ENCODE measurements at places on chromosomes 4 and X.
A peak's percentile ranks its signal among the peaks of the same experiment; 100 is the strongest.

DNA sequence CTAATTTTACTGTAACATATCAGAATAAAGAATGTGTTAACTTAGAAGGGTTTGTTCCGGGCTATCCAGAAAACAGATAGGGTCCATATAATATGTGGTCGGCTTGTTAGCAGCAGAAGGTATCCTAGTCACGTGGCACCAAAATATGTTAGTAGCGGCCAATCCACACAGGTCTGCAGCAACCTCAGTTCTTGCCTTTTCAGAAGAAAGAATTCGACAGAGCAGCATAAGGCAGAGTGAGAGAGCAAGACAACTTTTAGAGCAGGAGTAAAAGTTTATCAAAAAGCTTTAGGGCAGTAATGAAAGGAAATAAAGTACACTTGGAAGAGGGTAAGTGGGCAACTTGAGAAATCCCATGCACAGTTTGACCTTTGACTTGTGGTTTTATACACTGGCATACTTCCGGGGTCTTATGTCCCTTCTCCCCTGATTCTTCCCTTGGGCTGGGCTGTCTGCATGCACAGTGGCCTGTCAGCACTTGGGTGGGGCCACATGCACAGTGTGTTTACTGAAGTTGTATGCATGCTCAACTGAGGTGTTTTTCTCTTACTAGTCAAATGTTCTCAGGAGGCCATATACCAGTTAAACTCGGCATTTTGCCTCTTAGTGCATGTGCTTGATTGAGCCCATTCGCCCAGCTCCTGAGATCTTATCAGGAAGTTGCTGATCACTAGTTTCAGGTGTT is 37.0 kb upstream of the ABCG2 start:
- DNase-seq, result no peak

GRCh38 chrX:30654989-30655607 is 1.9 kb downstream of the GK start:
- no peak for DNase-seq

- no peak for DNase-seq
Observed at GRCh38 chrX:36334572-36334971, 415.0 kb downstream of the CFAP47 start.

GRCh38 chrX:41293269-41293668 is 40.7 kb upstream of the DDX3X start:
- DNase-seq, result no peak

DNA sequence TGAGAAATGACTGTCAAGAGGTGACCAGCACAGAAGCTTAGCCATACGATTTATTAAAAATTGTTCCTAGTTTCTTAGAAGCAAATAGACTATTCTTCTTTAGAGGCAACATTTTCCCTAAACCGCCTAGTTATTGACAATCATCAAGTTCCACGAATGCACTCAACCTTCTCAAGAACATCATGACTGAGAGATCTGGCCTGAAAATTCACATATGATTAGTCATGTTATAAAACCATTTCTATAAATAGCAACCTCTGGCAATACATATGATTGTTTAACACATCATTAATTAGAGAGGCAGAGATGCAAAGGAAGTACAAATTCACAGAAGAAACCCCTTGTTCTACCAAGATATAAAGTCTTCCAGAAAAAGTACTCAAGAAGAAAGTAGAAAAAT is 6.7 kb downstream of the NUP62CL start:
- DNase-seq, result no peak

DNA sequence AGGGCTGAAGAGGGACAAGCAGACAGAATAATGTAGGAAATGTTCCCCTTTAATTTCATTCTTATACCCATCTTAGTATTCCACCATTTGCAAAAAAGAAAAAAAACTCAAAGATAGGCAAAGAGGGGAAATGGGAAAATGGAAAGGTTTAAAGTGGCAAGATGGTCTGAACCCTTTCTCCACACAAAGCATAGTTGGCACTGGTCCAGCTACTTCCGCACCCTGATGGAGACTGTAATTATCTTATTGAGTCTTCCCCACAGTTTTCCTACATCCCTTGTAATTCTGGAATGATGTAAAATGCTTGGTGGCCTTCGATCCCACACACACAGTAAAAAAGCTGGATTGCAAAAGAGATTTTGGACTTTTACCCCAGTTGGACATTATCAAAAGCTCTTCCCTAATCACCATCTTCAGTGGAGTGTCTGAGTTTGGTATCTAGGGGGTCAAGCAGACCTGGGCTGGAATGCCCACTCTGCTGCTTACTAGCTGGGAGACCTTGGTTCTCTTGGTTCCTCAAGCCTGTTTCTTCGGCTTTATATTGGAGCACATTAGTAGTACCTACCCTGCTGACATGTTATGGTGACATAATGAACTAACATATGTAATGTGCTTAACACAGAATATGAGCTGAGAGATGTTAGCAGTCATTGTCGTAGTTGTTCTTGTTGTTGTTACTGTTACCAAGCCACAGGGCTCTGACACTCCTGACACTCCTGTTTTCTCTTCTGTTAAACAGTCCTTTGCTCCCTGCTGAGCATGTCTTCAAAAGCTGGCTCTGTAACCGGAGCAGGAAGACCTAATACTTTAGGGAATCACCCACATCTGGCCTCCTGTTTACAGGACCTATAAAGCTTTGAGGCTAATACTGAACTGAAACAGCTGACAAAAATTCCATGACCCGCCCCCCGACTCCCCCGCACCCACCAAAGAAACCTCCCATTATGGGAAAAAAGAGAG is 4.7 kb downstream of the SRPX2 start:
- no peak for DNase-seq

DNA sequence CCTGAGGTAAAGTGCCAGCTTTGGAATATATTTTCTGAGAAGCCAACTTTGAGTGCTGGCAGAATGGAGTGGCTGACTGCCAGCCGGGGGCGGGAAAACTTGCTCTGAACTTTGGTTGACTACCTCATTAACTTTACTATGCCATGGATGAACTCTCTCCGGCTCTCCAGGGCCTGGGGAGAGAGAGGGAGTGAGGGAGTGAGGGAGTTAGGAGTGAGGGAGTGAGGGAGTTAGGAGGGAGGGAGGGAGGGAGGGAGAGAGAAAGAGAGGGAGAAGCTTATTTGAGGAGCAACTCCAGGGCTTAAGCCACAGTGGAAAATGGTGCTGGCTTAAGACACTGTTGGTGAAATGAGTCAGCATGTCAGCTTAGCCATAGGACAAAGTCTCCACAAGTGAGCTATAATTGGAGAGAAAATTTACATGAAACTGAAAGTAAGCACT is 280.9 kb upstream of the RPS6KA3 start:
- no peak for DNase-seq

DNA sequence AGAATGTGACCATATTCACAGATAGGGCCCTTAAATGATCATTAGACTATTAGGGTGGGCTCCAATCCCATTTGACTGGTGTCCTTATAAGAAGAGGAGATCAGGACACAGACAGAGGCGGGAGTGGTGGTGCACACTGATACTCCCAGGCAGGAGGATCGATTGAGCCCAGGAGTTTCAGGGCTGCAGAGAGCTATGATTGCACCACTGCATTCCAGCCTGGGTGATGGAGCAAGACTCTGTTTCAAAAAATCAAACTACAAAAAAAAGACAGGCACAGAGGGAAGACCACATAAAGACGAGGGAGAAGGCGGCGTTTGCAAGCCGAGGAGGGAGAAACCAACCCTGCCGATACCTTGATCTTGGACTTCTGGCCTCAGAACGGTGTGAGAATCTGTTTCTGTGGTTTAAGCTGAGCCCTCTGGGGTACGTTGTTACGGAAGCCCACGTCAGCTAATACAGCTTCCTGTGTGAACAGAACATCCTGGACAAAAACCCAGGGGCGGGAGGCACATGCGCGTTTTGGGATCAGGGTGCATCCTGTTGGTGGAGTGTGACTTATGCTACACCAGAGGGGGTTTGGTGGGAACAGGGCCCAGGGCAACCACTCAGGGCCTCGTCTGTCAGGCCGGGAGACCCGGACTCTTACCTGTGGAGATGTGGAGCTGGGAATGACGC is 211.8 kb upstream of the PSAPL1 start:
- DNase-seq, result peak; percentile 16

- no peak for DNase-seq
Observed at GRCh38 chr4:80071604-80072227, 1.3 kb downstream of the ANTXR2 start.

- DNase-seq, result no peak
Observed at GRCh38 chrX:63506320-63506719, 155.2 kb upstream of the SPIN4 start.

DNA sequence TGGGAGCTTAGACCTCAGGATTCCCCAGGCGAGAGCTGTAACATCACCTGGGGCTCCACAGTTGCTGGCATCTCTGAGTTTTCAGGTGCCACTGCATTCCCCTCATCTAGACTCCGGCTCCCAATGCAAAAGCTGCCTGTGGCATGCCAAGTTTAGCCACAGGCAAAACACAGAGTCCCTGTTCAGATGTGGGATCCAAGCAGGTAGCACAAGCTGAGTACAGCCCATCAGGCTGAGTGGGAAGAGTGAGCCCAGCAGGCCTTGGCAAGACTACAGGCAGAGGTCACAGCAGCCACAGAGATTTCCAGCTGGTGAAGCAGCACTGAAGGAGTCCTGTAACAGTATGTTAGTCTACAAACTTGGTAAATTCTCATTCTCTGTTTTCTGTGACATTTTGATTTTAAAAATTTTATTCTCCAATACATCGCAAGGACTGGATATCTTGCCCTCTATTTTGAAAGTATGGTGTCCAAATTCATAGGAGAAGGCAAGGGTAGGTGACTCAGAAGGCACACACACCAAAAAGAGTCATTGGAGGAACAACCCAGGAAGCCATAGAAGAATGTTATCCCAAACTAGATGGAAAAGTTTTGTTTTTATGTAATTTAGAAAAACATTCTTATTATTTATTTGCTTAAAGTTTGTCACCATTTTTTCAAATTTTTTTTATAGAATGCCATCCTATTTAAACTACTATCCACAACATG is 13.6 kb upstream of the CXCL2 start:
- no peak for DNase-seq

DNA sequence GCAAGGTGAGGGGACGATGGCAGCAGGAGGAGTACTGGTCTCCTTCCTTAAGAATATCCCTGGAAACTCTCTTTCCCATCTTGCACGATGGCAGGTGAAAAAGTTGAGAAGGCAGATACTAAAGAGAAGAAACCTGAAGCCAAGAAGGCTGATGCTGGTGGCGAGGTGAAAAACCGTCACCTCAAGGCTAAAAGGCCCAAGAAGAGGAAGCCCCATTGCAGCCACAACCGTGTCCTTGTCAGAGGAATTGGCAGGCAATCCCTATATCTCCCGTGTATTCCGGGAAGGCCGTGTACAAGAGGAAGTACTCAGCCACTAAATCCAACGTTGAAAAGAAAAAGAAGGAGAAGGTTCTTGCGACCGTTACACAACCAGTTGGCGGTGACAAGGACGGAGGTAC is 40.0 kb downstream of the CRLF2 start:
- DNase-seq, result no peak

DNA sequence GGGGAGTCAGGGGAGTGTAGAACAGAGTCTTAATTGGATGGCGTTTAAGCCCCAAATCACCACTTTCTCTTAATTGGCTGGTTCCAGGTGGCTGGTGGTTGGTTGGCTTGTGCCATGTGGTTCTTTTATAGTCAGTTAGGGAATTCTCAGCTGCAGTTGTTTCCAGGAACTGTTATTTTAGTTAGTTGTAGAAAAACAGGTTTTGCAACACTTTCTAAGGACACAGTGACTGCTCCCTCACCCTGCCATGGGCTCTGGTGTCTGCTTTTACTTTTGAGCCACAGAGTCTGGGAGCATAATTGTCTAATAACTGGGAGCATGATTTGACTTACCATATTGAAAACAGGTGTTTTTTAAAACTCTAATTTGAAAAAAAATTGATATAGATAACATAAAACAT is 75.8 kb upstream of the PCDH18 start:
- no peak for DNase-seq

DNA sequence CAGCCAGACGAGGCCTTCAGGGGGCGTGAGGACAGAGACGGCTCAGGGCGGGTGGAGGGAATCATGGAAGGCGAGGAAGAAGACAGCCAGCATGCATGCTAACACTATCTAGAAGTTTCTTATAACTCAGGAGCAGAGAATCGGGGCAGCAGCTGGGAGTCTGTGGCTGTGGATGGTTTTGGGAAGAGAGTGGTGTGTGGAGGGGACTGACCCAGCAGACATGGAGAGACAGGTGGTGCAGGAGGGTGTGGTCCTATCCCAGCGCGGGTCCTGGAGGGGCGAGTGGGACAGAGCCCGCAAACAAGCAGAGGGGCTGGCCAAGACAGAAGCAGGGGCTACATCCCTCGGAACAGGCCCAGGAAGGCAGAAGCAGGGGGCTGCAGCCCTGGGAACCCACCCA is 192.1 kb downstream of the AFAP1 start:
- no peak for DNase-seq

- DNase-seq, result no peak
Observed at GRCh38 chrX:111071542-111072277, 24.3 kb upstream of the PAK3 start.

DNA sequence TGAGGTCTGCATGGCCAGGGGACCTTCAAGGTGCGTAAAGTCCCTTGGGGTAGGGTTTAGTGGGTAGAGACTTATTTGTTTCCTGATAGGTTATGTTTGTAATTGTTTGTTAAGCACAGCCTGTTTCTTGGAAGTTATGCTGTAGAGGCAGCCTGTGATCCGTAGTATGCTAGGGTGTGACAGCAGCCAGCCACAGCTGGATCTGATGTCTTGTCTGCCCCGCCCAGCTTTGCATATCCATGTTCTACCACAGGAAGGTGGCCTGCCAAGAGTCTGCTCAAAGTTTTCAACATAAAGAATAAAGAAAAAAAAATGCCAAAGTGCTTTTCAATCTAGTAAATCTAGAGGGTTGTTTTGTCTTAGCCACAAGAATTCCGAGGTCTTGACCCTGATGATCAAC is 19.1 kb upstream of the PRRG3 start:
- DNase-seq, result no peak

DNA sequence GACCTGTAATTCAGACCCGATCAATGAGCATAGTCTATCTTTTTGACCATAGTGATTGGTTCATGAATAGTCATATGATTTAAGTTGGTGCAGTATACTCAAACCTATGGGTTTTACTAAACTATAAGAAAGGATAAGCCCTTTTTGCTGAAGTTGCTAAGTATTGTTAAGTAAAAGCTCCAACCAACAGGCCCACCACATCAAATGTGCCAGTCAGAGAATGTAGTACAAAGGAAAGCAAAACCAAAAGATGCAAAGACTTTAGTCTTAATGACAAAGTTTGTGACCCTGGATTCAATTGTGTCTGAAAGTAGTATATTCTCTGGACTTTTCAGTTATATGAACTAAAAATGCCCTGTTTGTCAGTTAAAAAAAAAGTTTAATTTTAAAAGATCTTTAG is 208.1 kb upstream of the TET2 start:
- no peak for DNase-seq

GRCh38 chr4:169621731-169622492 is 1.5 kb downstream of the CLCN3 start:
- peak; percentile 83 for DNase-seq

GRCh38 chr4:135184715-135185114 is 983.1 kb upstream of the PABPC4L start:
- no peak for DNase-seq

DNA sequence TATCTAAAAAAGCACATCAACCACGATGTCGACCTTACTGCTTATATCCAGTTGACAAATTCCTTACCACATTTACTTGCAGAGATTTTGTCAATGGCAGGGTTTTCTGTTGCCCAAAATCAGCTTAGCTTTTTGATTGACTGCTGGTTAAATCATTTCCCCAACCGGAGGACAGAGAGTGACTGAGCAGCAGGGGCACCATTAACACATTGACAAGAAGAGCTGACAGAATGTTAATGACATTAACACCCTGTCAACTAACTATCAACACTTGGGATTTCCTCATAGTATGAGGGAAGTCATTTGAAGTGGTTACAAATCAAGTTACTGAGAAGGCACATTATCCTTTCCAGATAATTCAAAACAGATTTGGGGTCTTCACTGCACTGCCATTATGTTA is 368.4 kb downstream of the RPA4 start:
- DNase-seq, result no peak

GRCh38 chr4:44558031-44558605 is 93.3 kb downstream of the YIPF7 start:
- DNase-seq, result no peak

All from GF-D8 (cell line).